Stimulated activated CD4-positive, alpha-beta T cell treated with anti-CD3 and anti-CD28 coated beads, Interleukin-4, amount 100 ng/mL, for 4 hours (primary cell): ENCODE measurements at places on chromosomes 16 and 17.

GRCh38 chr16:57966204-57966771 is 4.6 kb downstream of the CNGB1 start:
- DNase-seq, result no peak

GRCh38 chr16:57355898-57356414 is 2.6 kb upstream of the CCL22 start:
- DNase-seq, result no peak

DNA sequence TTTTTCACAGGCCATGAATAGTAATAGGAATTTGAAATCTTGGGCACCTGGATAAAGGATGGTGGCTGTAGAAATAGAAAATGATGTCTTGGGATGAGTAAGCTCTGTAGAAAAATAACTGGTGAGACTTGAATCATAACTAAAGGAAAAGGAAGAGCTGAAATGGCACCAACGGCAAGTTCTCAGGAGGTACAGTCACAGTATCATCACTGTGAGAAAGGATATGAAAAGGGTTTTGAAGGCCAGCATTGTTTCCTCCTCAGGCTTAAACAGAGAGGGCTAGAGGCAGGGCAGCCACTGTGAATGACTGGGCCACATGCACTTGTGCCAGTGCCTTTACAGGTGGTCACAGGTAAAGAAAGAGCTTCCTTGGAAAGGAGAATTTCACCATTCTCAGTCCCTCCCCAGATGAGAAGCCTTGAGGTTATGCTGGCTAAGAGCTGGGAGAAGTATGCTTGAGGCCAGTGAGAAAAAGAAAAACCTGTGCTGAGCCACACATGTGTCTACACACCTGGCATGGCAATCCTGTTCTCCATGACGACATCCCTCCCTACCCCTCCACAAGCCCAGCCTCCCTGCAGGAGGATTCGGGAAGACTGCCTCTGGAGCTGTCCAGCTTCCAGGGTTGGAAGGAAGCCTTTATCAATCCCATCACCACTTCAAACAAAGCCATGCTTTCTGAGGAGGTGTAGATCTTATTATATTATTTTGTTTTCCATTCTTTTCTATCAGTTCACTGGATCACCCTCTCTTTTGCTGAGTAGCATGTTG is 3.8 kb upstream of the ANKFN1 start:
- no peak for DNase-seq

- DNase-seq, result no peak
Measured at GRCh38 chr17:50432125-50432762, 6.2 kb downstream of the ACSF2 start.

DNA sequence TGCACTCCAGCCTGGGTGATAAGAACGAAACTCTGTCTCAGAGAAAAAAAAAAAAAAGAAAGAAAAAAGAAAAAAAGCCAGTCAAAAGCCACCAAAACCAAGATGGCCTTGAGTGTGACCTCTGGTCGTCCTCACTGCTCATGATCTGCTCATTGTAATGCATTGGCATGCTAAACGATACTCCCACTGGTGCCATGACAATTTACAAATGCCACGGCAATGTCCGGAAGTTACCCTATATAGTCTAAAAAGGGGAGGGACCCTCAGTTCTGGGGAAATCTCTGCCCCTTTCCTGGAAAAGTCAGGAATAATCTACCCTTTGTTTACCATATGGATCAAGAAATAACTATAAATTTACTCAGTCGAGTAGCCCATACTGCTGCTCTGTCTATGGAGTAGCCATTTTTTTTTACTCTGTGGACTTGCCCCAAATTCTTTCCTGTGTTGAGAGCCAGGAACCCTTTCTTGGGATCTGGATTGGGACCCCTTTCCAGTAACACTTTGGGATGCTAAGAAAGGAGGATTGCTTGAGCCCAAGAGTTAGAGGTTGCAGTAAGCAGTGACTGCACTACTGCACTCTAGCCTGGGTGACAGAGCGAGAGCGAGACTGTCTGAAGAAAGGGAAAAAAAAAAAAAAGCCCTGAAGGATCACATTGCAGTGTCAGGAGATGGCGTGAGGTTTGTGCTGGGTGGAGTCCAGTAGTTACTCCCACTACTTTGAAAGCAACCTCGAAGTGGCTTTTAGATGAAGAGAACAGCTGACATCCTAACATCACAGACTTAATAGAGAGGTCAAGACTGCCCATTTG is 3.7 kb upstream of the TMEM231 start:
- no peak for DNase-seq

- DNase-seq, result no peak
Measured at GRCh38 chr16:28543072-28543471, 4.3 kb upstream of the NUPR1 start.

GRCh38 chr16:78211020-78211599 is 111.7 kb downstream of the WWOX start:
- no peak for DNase-seq
